NCI-H2029 treated with DMSO at 0.1 percent for 48 hours (cell line): ENCODE measurements at places on chromosomes 5 and 9.

GRCh38 chr5:63919763-63920478 is 42.3 kb downstream of the HTR1A start:
- DNase-seq: no peak

GRCh38 chr9:91407580-91408318 is 15.9 kb downstream of the NFIL3 start:
- DNase-seq: no peak

GRCh38 chr5:36371366-36371765 is 69.7 kb upstream of the RANBP3L start:
- DNase-seq: no peak

DNA sequence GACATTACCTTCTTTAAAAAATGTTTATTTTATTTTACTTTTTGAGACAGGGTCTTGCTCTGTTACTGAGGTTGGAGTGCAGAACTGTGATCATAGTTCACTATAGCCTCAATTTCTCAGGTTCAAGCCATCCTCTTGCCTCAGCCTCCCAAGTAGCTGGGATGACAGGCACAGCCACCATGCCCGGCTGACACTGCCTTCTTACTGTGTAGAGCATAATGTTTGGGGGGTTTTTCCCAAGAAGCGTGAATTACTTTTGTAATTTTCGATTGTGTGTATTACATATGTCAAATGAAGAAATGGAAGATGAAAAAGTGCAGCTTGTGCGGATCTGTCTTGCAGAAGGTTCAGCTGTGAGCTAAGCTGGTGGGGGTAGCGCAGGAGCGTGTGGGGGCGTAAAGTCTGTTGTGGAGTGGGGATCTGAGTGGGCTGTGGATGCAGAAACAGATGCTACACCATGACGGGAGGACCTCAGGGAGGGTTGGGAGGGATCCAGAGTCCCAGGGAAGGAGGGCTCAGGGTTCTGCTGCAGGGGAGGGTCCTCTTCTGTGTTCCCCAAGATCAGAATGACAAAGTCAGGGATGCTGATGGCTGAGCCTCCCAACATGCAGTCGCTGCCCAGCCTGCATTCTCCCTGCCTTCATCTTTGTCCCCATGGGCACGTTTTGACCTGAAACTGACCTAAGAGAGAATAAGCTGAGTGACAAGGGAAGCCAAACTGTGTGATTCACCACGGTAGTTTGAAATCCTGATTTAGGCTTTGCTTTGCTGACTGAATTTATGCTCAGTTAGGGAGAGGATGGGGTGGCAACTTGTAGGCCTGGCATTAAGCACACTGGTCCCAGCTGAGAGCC is 6.8 kb upstream of the ANKRD33B start:
- no peak for DNase-seq

- DNase-seq: no peak
Measured at GRCh38 chr5:83370957-83371356, 100.6 kb upstream of the VCAN start.

GRCh38 chr5:95995962-95996489 is 34.4 kb upstream of the ELL2 start:
- DNase-seq: no peak

DNA sequence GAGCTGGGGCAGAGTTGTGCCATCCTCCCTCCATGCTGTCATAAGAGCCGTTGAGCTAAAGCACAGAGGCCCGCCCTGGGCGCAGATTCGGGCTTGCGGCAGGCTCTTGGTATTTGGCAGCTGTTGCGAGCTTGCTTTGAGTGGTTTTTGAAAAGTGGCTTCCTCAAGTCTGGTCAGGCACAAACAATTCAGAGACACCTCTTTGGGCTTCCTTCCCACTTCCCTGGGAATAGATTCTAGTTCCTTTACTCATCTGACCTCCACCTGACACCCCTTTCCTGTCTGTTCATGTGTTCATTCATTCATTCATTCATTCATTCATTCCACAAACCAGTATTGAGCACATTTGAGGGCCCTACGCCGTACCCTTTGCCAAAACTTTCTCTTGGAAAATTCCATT is 27.4 kb downstream of the NCS1 start:
- DNase-seq: peak; percentile 23

DNA sequence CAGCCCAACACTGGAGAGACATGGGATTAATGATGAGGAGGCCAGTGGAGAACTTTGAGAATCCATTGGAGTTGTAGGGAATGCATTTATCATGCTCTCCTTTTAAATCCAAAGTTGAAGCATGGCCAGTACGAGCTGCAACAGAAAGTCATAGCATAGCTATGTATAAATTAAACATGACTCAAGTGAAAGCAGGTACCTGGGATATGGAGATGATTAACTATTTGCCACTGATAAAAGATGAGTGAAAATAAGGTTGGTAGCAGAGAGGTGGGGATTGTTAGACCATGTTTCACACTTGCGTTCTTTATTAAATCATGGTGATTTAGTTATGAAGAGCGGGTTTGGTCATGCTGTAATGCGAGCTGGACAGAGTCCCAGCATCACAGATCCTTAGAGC is 189.6 kb downstream of the ARHGEF28 start:
- no peak for DNase-seq

DNA sequence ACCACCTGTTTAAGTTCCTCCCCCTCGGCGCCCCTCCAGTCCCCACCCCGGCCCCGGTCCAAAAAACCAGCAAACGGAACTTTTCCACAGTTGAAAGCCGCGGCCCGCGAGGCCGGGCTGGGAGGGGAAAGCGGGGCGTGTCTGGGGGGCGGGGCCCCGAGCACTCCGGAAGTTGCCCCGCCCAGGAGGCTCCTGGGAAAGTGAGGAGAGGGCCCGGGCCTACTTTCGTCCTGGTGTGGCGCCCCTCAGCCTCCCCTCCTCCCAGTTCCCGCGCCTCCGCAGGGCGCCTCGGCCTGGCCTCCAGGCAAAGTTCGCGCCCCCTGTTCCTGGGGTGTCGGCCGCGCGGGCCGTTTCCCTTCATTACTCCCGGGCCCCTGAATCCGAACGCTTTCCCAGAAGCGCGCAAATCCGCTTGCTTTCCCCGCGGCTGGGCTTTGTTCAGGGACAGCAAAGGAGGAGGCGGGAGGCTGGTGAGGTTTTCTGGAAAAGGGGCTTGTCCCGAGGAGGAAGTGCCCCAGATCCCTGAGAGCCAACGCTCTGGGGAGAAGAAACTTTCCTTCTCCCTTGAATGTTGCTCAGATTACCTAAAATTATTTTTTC is 4.5 kb upstream of the DMRT3 start:
- no peak for DNase-seq

DNA sequence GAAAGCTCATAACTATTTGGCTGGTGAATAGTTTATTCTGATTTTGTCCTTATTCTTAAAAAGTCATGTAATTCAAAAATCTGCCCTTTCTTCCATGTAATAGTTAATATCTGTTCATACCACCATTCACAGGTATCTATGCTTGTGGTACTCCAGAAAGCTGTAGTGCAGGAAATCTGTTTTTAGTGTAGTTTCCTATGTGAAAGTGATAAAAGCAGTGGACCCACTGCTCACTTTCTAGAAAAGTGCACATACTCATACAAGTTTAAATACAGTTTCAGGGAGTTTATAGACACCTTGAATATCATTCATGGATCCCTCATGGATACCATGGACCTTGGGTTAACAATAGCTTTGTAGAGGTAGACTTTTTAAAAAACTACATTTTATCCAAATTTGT is 20.2 kb downstream of the PBX3 start:
- DNase-seq: no peak
